ENCODE measurements at places on chromosomes 5 and 9.

- DNase-seq = no peak
Measured at GRCh38 chr5:39264528-39264927, 45.2 kb upstream of the FYB1 start.

- DNase-seq = no peak
Measured at GRCh38 chr5:135606431-135606830, 27.6 kb upstream of the CXCL14 start.

DNA sequence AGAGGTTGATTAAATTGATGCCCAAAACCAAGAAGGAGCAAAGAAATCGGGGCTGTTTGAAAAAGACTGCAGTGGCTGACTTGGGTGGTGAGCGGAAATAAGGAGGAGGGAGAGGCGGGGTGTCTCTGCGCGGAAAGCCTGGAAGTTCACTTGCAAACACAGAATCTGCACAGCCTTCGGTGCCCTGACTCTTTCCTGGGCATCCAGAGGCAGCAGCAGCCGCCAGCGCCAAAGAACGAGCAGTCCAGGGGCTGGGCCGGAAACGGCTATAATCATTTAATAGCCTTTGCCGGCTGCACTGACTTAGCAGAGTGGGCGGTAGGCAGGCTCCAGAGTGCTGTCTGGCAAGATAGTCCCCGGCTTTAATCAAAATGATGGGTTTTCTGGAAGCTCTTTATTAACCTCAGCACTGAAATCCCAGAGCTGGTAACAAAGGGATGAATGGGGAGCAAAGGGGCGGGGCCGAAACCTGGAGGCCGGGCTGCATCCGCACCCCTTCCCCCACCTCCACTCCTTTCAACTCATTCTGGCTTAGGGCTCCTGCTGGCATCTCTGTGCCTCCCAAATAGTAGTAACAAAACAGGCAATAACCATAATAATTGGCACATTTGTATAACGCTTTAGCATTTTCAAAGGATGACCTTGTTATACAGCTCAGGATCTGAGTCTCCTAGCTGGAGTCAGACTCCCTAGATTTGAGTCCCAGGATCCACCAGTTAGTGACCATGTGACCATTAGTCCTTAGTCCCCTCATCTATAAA is 35.7 kb downstream of the PCDHAC2 start:
- peak; percentile 31 for DNase-seq

- no peak for DNase-seq
Measured at GRCh38 chr9:104914466-104914865, 13.5 kb downstream of the ABCA1 start.

GRCh38 chr5:111922344-111922743 is 165.3 kb upstream of the NREP start:
- no peak for DNase-seq
